ENCODE measurements at places on chromosomes 16 and 17.
A peak's percentile ranks its signal among the peaks of the same experiment; 100 is the strongest.

DNA sequence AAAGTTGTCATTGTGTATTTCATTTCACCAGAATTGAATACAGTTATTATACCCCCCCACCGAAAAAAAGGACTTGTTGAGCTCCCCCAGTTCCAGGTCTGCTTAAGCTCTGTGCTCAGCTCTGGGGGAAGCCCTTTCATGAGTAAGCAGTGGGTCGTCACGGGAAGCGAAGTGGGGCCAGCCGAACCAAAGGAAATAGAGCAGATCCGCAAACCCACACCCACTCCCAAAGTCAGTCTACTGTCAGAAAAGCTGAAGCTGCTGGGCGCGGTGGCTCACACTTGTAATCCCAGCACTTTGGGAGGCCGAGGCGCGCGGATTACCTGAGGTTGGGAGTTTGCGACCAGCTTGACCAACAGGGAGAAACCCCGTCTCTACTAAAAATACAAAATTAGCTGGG, 50.1 kb downstream of the PECAM1 start:
- no peaks in the 10 kb centered on the region for H3K27me3 ChIP-seq
- H3K27ac ChIP-seq, result peak overlapping the region; percentile 63
- no peak for DNase-seq

GRCh38 chr17:28033972-28034714, 8.3 kb upstream of the NLK start:
- H3K4me3 ChIP-seq, result no peak overlapping the region
- H3K27ac ChIP-seq, result no peak overlapping the region
- H3K4me1 ChIP-seq, result peaks cover 1% of the 10 kb centered on the region
- H3K36me3 ChIP-seq, result no peaks in the 10 kb centered on the region
- no peak for DNase-seq
- peaks cover under 1% of the 10 kb centered on the region for H3K27me3 ChIP-seq

- H3K27ac ChIP-seq, result peak overlapping the region; percentile 99
- no peak for DNase-seq
- peaks cover 34% of the 10 kb centered on the region for H3K4me1 ChIP-seq
- H3K4me3 ChIP-seq, result peak overlapping the region; percentile 99
- peaks cover 25% of the 10 kb centered on the region for H3K36me3 ChIP-seq
- no peaks in the 10 kb centered on the region for H3K27me3 ChIP-seq
Measured at GRCh38 chr16:72092832-72093447, 480 bp downstream of the TXNL4B start.

GRCh38 chr16:66594739-66595138, 9.8 kb upstream of the CMTM3 start:
- DNase-seq, result no peak
- H3K27me3 ChIP-seq, result peaks cover 6% of the 10 kb centered on the region
- H3K36me3 ChIP-seq, result peaks cover 2% of the 10 kb centered on the region
- H3K4me1 ChIP-seq, result peaks cover 13% of the 10 kb centered on the region
- H3K27ac ChIP-seq, result no peak overlapping the region

GRCh38 chr16:31064882-31065461, 9.1 kb downstream of the ZNF668 start:
- peaks cover 15% of the 10 kb centered on the region for H3K36me3 ChIP-seq
- H3K27me3 ChIP-seq, result no peaks in the 10 kb centered on the region
- H3K4me1 ChIP-seq, result peaks cover 10% of the 10 kb centered on the region
- no peak for DNase-seq

- peaks cover 10% of the 10 kb centered on the region for H3K4me1 ChIP-seq
- H3K36me3 ChIP-seq, result no peaks in the 10 kb centered on the region
- DNase-seq, result no peak
- no peaks in the 10 kb centered on the region for H3K27me3 ChIP-seq
- H3K4me3 ChIP-seq, result no peak overlapping the region
Measured at GRCh38 chr17:82204831-82205719, 7.6 kb downstream of the CCDC57 start.

DNA sequence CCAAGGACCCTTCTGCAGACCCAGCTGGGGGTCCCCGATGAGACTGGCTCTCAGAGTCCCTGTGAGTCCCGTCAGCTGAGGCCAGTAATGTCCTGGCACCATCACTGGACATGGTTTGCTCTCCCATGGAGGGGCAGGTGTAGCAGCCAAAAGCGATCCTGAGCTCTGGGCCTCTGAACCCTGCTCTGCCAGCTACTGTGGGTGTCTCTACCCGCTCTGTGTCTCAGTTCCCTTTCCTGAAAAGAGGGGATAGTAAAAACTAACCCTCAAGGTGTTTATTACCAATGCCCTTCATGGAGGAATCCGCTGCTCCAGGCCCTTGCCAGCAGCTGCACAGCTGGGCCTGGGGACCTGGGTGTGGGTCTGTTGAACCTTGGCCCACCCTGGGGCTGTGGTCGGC, 8.8 kb downstream of the TUBB3 start:
- H3K27me3 ChIP-seq, result peaks cover 9% of the 10 kb centered on the region
- H3K36me3 ChIP-seq, result peaks cover 2% of the 10 kb centered on the region
- H3K27ac ChIP-seq, result no peak overlapping the region
- H3K4me1 ChIP-seq, result peaks cover 8% of the 10 kb centered on the region

DNA sequence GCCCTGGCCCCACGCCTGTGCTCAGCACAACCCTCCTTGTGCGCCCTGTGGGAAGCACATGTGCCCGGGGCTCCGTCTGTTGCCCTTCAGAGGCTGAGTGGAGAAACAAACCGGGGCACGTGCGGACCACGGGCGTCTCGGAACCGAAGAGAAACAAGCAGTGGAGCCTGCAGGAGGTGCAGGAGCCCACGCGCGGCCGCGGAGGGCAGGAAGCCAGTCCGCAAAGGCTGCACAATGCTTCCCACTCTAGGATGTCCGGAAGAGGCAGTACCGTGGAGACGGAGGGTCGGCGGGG, 75.5 kb upstream of the GNG13 start:
- no peak overlapping the region for H3K4me3 ChIP-seq
- no peak overlapping the region for H3K27ac ChIP-seq
- H3K27me3 ChIP-seq, result no peaks in the 10 kb centered on the region
- peaks cover 14% of the 10 kb centered on the region for H3K36me3 ChIP-seq

DNA sequence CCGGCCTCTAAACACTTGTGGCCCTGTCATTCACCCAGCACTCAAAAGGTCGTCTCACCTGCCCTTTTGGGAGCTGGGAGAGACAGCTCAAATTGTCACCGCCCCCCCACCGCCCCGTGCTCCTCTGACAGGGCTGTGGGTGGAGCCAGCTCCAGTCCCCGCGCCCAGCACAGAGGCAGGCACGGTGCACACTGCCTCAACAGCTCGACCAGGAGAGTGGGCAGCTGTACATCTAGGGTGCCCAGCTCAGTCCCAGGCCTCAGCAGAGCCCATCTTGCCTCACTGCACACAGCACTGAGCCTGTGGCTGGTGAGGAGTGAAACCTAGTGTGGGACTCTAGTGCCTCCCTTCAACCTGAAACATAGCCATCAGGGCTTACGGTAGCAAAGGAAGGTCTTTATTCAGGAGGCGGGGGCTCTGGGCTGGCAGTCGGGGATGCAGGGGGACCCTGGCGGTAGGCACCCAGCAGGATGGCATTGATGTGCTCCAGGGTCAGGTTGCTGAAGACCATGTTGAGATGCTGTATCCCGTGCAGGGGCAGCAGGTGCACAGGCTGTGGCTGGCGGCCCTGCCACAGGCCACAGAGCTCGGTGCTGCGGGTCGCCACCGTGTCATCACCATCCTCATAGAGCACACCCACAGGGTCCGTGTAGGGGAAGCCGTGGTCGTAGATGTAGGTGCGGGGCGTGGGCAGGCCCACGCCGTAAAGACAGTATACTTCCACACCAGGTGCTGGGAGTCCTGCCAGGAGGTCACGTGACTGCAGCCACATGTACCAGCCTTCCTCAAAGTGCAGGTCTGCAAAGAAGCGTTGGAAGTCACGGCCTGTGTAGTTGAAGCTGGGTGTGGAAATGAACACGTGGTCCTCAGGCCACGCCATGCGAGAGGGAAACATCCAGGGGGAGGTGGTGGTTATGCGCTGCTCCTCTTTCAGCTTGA, 3.1 kb upstream of the PSMB10 start:
- no peaks in the 10 kb centered on the region for H3K27me3 ChIP-seq
- peak overlapping the region; percentile 11 for H3K4me3 ChIP-seq
- DNase-seq, result no peak
- peaks cover 5% of the 10 kb centered on the region for H3K36me3 ChIP-seq
- H3K4me1 ChIP-seq, result peaks cover 27% of the 10 kb centered on the region

GRCh38 chr17:82647593-82648164, 565 bp downstream of the WDR45B start:
- peak overlapping the region; percentile 86 for H3K27ac ChIP-seq
- H3K36me3 ChIP-seq, result peaks cover 10% of the 10 kb centered on the region
- H3K27me3 ChIP-seq, result no peaks in the 10 kb centered on the region

All from memory B cell (primary cell).